ENCODE measurements at places on chromosomes 13 and 19. TPM values are rescaled to one million over a fixed set of nuclear protein-coding genes. Genes with fewer than 3 reads are reported as not detected.

Gene SHANK1
- total RNA-seq = not detected

Gene NPHS1
- not detected for total RNA-seq

Gene ZNF471
- total RNA-seq = not detected

Gene CCDC70
- 0.34 TPM for total RNA-seq

Gene HNRNPA1L2
- 4.0 TPM for total RNA-seq

Gene PBX4
- 0.09 TPM for total RNA-seq

Gene SPACA4
- not detected for total RNA-seq

Gene ADGRE2
- not detected for total RNA-seq

Gene N4BP2L1
- not detected for total RNA-seq
